ENCODE measurements at places on chromosomes 3 and 15.

DNA sequence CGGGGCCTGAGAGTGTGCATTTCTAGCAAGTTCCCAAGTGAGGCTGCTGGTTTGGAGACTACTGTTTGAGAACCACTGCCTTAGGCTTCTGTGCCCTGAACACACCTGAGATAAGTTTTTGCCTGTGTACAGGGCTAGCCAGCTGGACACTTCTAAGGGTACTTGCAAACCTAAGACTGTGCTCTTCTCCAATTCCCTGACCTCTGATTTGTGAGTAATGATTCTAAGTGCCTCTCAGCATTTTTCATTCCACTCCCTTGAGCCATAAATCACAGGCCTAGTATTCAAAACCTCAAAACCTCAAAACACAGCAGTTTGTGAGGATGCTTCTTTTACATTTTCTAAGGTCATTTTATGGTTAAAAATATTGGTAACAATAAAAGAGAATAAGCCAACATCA is 148.4 kb downstream of the CHST2 start:
- no peak for DNase-seq

- no peak for DNase-seq
Observed at GRCh38 chr15:55457401-55458022, 49.2 kb downstream of the PIERCE2 start.

DNA sequence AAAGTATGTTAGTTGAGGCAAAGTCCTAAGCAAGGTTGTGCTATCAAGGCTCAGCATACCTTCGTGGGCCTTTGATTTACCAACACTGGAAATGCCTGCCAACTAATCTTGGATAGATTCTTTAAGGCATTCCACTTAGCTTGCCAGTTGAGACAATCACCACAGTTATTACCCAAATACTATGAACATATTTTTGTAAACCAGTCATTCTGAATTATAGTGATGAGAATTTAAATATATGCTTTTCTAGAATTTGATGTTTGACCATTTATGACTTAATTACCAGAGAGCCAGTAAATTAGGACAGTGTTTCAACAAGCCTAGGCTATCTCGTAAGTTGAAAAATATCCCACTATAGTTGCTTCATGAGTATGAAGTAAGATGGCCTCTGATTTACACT is 15.5 kb downstream of the TRIM59 start:
- DNase-seq: no peak

DNA sequence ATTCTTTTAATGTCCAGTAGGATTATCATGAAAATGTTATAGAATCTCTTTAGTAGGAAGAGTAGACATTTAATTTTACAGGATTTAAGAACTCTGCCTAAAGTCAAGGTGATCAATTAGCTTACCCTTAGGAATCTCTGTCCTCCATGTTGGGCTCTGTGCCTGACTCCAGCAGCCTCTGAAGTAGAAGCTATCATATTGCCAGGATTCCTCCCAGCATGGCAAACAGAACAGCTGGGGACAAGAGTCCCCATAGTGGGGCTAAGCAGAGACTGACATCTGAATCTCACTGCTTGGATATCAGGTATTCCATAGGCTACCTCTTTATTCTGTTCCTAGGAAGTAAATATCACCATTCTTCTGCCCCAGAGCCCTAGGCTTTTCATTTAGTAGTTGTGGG is 1.5 kb downstream of the SLC15A2 start:
- DNase-seq: no peak

DNA sequence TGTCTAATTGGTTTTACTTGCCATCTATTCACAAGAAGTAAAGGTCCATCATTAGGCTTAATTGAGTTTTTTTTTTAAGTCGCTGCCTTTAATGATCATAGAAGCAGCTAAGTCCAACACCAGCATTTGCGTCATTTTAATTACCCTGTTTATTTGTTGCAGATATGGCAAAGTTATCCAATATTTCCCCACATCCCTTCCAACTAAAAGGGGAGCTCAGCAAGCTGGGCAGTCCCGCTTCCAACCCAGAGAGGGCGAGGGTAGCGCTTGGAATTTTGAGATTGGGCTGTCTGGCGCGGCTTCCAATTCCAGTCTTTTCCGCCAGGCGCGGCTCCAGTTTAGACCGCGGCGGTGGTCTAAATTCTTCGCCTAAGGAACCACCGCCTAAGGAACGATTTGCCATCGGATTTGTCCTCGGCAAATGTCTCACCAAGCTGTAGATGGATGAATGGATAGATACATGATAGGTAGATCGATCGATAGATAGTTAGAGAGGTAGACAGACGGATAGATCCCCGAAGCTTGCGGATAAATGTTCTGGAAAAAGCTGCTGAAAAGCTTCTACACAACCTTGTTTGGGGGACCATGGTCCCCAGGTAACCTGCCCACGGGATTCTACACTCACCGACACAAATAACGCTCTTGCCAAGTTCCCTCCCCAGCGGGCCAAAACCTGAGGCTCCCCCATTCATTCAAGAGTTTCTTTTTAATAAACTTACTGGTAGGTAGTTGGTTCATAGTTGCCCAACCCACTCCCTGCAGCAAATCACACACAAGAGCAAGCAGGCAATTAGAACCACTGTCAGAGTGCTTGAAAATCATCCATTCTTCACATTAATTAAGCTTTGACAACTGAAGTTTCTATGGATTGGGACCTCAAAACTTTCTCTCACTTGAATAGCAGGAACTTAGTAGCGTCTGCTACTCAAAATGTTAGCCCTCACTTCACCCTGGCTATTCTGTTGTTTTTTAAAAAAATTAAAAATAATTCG is 49.1 kb downstream of the ZIC4 start:
- no peak for DNase-seq

- DNase-seq: no peak
Observed at GRCh38 chr15:98728811-98729160, 80.4 kb downstream of the IGF1R start.

- no peak for DNase-seq
Observed at GRCh38 chr3:33093847-33094246, 3.1 kb downstream of the GLB1 start.

DNA sequence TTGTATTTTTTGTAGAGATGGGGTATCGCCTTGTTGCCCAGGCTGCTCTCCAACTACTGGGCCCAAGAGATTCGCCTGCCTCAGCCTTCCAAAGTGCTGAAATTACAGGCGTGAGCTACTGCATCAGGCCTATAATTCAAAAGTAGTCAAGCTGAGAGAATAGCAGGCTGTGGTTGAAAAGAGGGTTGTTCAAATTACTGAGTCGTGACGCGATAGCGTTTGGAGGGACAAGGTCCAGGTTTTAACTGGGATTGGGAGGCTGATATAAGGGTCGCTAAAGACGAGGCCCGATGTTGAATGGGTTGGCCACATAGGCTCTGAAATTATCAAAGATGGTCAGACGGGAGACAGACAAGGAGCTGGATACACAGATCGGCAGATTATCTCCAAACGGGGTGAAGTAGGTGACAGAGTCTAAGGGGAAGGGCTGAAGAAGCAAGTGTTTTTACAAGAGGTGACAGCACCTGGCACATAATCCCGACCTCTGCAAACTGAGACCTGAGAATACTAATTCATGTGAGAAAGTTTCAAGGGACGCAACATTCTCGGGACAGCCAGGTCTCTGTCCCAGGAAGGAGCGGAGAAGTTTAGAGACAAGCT is 759 bp upstream of the ARID3B start:
- DNase-seq: no peak

GRCh38 chr3:129533406-129533805 is 5.0 kb downstream of the RHO start:
- no peak for DNase-seq

DNA sequence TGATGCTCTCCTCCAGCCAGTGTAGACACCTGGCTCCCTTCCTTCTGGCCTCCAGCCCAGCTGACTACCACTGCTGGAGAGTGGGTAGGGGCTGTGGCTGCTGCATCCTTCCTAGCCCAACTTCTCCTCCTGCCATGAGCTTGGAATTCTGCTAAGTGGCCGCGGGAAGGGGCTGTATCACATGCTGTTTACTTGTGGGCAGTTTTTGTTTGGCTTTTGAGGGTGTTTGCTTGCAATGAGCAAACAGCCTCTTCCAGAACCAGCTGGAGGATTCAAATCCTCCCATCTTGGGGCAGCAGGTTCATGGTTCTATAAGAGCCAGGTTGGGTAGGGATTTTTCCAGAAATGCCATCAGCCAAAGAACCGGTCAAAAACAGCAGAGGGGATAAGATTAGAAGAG is 9.0 kb downstream of the GASK1A start:
- DNase-seq: no peak

DNA sequence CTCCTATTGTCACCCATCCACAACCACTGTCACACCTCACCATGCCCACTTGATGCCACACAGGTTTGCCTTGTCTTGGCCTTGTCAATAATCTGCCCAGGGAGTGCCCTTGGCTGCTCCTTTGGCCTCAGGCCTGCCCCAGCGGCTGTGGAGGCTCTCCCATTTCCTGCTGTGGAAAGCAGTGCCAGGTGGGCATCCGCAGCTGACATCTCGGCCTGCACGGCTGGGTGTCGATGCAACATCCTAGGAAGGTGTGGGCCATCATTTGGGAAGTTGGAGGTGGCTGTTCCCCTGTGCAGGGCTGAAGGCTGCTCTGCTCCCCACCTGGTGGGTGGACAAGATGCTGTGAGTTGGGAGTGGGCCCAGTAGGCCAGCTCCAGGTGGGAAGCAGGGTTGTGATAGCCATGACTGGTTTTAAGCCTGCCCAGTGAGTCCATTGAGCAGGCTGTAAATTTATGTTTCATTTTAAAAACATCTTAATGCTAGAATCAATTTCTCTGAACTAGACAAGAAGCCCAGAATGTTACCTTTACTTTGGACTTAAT is 12.5 kb downstream of the DNAH1 start:
- DNase-seq: no peak

All from AML-193 (cell line).